ENCODE measurements at places on chromosomes 12 and 14.

- DNase-seq = no peak
Measured at GRCh38 chr14:76773188-76773885, 12.1 kb downstream of the VASH1 start.

GRCh38 chr14:74459976-74460375, 33.1 kb downstream of the NPC2 start:
- no peak for DNase-seq

- no peak for DNase-seq
Measured at GRCh38 chr14:73887694-73888459, 1.2 kb downstream of the ZNF410 start.

DNA sequence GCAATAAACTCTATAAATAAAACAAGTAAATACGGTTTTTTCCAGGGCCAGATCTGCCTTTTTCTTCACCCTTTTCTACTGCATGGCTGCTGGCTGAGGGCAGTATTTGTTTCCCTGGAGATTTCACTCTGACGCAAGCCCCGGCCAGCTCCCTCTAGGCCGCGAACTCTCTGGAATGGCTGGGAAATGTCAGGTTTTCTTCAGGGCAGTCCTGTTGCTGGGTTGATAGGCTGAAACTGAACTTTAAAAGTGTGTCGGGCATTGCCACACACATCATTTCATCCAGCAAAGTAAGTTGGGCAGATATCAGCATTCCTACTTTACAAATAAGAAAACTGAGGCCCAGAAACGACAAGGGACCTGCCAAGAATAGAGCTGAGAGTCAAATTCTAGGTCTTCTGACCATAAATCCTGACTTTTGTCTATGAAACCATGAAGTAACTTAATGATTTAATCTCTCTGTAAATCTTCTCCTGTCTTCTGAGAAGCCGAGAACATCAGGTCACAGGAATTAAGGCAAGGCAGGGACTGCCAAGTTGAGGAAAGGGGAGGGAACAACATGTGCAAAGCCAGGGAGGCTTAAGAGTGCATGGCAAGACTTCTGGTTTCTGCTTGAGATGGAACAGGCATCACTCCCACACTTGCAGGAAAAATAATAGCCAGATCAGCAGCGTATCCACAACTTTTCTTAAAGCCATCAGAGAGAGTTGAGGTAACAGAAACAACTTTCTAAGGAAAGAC, 205.0 kb upstream of the CCDC196 start:
- no peak for DNase-seq

DNA sequence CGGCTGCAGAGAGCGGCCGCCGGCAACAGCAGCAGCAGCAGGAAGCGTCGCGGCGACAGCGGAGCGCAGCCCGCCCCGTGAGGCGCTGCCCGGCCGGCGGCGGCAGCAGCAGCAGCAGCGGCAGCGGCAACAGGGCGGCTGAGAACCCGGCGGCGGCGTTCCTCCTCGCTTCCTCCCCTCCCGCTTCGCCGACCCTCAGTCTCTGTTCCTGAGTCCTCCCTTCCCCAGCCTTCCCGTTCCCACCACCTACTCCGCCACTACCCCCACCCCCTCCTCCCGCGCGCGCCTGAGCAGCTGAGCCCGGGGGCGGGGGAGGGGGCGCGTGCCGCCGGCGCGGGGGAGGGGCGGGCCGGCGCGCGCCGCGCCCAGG, 310 bp downstream of the BICDL1 start:
- DNase-seq = peak; percentile 48

GRCh38 chr12:54352022-54352531, 12.2 kb downstream of the GPR84 start:
- DNase-seq = peak; percentile 70

GRCh38 chr12:77772676-77773298, 57.9 kb upstream of the NAV3 start:
- no peak for DNase-seq

DNA sequence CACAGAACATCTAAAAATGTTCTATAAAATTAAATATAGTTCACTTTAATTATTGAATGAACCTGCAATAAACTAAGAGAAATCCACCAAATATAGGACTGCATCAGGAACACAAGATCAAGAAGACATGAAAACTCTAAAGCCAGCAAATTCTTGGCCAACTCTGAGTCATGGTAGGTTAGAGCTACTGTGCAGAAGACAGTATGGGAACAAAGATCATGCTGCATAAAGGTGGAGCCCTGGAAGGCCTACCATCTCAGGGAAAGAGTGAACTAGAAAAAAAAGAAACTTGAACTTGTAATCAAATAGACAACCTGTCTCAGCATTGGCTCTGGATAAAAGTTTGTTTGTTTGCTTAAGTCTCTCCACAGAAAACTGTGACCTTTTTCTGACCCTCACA, 66.9 kb upstream of the CNOT2 start:
- no peak for DNase-seq

DNA sequence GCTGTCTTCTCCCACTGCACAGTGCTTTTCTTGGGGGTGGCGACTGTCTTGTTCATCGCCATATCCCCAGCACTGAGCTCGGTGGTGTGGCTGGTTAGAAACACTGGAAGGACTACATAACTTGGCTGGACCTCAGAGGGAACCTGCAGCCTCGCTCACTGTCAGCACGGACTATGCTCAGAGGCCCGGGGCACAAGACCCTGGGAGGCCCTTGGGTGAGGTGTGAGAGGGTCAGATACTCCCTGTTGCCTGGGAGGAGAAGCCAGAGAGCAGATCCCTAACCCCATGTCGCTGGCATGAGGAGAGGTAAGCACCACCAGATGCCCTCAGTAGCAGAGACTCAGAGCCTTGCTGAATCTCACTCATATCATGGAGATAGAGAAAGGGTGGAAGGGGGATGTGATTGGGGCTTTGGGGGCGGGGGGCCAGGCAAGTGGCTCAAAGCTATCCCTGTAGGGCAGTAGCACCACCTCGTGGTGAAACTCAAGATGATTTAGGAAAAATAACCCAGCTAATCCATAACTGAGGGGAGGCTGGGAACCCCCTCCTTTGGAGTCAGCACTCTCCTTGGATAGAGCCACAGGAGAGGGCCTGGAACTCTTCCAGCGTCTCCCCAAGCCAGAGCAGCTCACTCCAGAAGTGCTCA, 18.7 kb upstream of the HDAC7 start:
- no peak for DNase-seq

DNA sequence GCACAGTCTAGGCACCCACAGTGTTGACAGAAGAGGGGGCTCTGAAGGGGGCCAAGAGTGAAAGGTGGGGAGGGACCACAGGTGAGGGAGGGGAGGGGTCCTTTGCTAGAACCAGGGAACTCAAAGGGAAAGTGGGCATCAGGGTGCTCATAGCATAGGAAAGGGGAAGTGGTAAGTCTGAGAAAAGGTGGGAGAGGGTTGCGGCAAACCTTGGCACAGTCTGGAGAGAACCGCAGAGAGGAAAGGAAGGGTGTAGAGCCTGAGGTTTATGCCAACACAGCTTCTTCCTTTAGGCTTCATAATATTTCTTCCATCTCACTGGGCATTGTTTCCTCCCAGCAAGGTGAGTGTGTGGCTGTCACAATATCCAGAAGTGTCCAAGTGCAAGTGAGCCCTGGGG, 11.5 kb upstream of the PLEK2 start:
- DNase-seq = no peak

GRCh38 chr12:75690296-75690955, 179.0 kb upstream of the KRR1 start:
- DNase-seq = no peak

- DNase-seq = peak; percentile 18
Measured at GRCh38 chr14:69107407-69108003, 45.4 kb downstream of the DCAF5 start.

GRCh38 chr12:128928361-128928760, 75.1 kb downstream of the GLT1D1 start:
- DNase-seq = no peak

GRCh38 chr12:58915037-58915436, 5.3 kb downstream of the LRIG3 start:
- no peak for DNase-seq

GRCh38 chr14:68164711-68165113, 345.1 kb downstream of the RAD51B start:
- DNase-seq = no peak

DNA sequence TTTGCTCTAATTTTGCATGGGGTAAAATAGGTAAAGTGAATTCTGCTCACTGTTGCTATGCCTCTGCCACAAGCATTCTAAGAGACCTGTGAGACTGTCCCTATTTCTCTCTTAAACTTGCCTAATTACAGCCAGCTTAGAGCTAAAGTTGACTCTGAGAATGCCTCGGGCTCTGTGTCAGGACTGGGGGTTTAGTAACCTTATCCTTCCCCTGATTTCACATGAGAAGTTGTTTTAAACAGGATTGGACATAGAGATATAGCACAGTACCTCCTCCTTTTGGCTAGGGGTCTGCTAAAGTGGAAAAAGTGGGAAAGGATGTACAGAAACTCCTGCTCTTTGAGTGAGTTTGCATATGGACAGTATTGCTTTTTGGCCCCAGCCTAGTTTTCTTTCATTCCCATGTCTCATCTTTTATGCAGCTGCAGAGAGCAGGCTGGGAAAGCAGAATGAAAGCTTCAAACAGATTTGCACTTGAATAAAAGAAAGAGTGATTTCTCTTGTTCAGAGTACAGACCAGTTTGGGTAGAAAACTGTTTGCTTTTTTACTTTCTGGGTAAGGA, 122.0 kb downstream of the RAD51B start:
- no peak for DNase-seq

GRCh38 chr14:75144944-75145343, 18.1 kb upstream of the NEK9 start:
- no peak for DNase-seq

- DNase-seq = no peak
Measured at GRCh38 chr12:108063192-108063591, 65.9 kb upstream of the WSCD2 start.

DNA sequence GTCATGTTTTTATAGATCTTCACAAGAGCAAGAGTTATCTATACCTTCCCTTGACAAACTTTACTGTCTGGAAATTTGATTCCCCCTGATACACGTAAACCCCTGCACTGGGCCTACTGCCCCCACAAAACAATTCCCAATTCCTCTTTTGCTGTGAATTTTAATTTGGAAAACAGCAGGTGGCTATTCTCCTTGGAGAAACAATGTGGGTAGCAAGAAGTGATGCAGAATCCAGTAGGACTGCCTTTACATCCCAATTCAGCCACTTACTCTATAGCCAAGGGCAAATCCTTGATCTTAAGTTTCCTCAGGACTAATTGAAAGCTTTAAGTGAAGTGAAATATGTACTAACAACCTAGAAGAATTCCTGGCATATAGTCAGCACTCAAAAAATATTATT, 129.3 kb downstream of the ACSS3 start:
- DNase-seq = no peak

DNA sequence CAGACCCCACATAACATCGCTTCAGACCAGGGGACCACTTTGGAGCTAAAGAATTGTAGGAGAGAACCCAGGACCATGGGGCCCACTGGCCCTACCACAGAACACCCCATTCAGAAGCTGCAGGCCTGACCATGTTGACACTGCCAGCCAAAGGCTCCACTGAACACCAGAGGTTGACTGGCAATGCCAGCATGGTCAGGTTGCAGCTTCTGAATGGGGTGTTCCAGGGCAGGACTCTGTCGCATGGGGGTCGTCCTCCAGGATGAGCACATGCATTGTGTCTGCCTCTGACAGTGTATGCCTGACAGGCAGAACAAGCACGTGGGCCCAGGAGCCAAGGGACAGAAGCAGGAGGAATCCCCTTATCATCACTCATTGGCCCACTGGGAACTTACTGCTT, 34.1 kb downstream of the DIO3 start:
- no peak for DNase-seq

DNA sequence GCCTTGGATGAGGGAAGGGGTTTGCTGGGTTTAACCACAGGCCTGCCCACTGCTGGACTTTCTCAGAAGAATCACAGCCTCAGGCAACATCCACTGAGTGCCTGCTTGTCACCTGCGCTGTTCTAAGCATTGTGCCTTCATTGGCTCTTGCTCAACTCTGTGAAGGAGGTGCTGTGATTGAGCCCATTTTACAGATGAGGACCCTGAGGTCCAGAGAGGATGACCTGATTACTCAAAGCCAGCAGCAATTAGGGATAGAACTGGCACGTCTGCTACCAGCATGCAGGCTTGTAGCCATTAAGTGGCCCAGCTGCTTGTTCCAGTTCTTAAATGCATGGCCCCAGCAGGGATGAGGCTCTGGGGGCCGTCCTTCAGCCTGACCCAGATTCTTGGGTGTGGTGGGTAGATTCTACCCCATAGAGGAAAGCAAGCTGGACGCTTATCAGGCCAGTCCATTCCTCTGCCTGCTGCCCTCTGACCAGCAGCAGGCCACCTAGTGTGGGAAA, 54.6 kb downstream of the ESRRB start:
- no peak for DNase-seq

- no peak for DNase-seq
Measured at GRCh38 chr12:10362828-10363657, 26.8 kb downstream of the KLRK1 start.

GRCh38 chr12:48980953-48981756, 3.0 kb downstream of the WNT1 start:
- peak; percentile 65 for DNase-seq

GRCh38 chr14:76957224-76957891, 71.2 kb downstream of the IRF2BPL start:
- DNase-seq = no peak

DNA sequence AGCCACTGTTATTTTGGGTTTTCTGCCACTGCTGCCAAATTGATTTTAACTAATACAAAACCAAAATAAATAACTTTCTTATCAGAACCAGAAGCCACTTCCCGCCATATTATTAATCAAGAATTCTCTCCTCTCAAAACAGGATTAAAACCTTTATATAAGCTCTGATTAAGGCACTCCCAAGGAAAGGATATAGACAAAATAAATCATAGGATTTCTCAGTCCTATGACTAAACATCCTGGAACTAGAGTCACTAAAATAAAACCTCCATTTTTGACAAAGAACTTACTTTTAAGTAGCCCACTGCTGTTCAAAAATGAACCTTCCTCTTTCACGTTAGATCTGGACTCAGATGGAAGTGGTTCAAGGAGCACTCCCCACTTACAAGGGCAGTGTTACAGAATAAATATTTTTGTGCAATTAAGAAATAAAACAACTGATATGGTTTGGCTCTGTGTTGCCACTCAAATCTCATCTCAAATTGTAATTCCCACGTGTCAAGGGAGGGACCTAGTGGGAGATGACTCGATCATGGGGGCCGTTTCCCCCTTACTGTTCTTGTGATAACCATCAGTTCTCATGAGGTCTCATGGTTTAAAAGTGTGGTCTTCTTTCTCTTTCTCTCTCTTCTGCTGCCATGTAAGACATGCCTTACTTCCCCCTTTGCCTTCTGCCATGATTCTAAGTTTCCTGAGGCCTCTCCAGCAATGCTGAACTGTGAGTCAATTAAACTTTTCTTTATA, 26.4 kb downstream of the GXYLT1 start:
- DNase-seq = no peak

DNA sequence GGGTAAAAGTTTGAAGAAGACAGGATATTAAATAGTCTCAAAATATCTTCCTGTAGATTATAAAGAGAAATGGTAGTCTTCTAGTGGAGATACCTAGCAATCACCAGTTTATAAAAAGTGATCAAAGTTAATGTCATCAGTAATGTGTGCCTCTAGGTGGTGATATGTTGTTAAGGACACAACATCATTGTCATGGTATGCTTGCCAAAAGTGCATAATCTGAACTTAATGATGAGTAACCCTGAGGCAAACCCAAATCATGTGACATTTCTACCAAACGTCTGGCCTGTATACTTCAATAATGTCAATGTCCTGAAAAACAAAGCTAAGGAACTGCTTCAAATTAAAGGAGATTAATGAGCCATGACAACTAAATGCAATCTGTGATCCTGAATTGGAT, 214.7 kb downstream of the PHLDA1 start:
- no peak for DNase-seq
